Calu3 (cell line): ENCODE measurements at places on chromosomes 13 and 19. TPM values are rescaled to one million over a fixed set of nuclear protein-coding genes. Genes with fewer than 3 reads are reported as not detected.
A peak's percentile ranks its signal among the peaks of the same experiment; 100 is the strongest.

Gene CILP2
- 1.3 and 1.7 TPM in 2 replicates for total RNA-seq

Gene PCDH17
- total RNA-seq, result not detected in 2 replicates

Gene COL5A3
- 0.26 and 0.49 TPM in 2 replicates for total RNA-seq

Gene ZNF837
- total RNA-seq, result 0.47 and 0.81 TPM in 2 replicates

Gene OR7D2
- not detected in 2 replicates for total RNA-seq

Gene CPAMD8
- 5.7 and 5.8 TPM in 2 replicates for total RNA-seq

Gene ZFR2
- not detected in 2 replicates for total RNA-seq

DNA sequence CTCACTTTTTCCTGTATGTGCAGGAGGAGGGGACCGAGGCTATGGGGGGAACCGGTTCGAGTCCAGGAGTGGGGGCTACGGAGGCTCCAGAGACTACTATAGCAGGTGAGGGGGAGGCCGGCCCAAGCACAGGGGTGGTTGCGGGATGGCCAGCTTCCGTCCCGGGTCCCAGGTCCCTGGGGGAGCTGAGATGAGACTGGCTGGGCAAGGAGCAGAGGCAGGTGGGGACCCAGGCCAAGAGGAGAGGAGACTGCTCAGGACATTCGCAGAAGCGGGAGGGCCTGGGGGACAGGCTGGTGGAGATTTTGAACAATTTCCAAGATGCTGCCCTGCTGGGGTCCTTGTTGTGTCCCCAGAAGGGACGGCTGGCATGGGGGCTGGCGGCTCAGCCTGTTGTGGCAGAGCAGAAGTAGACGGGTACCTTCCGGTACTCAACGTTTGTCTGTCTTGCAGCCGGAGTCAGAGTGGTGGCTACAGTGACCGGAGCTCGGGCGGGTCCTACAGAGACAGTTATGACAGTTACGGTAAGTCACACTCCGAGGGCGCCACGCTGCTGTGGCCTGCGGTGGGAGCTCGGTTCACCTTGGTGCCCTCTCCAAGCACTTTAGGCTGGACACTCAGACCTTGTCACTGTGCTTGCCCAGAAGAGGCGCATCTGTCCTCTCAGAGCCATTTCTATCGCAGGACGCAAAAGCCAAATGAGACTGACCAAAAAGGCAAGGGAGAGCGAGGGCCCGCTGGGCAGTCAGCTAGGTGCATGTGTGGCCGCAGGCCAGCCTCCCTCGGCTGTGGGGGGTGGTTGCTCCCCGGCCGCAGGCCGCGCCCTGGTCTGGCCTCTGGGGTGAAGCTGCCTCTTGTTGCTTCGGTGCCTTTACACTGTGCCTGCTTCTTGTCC lies 2.6 kb downstream of the CIRBP start:
- H3K4me3 ChIP-seq, result peak overlapping the region; percentile 92
- DNase-seq, result no peak
- H3K27me3 ChIP-seq, result no peaks in the 10 kb centered on the region

- DNase-seq, result no peak
- H3K27ac ChIP-seq, result no peak overlapping the region
- no peak overlapping the region for H3K4me3 ChIP-seq
- no peaks in the 10 kb centered on the region for H3K4me1 ChIP-seq
- H3K36me3 ChIP-seq, result no peaks in the 10 kb centered on the region
Observed at GRCh38 chr19:31730270-31730669, 381.0 kb upstream of the TSHZ3 start.

GRCh38 chr13:34523406-34523805 lies 418.7 kb upstream of the NBEA start:
- peaks cover 7% of the 10 kb centered on the region for H3K4me1 ChIP-seq
- no peak overlapping the region for H3K4me3 ChIP-seq
- no peak for DNase-seq
- H3K36me3 ChIP-seq, result no peaks in the 10 kb centered on the region
- no peak overlapping the region for H3K27ac ChIP-seq
- H3K27me3 ChIP-seq, result no peaks in the 10 kb centered on the region

DNA sequence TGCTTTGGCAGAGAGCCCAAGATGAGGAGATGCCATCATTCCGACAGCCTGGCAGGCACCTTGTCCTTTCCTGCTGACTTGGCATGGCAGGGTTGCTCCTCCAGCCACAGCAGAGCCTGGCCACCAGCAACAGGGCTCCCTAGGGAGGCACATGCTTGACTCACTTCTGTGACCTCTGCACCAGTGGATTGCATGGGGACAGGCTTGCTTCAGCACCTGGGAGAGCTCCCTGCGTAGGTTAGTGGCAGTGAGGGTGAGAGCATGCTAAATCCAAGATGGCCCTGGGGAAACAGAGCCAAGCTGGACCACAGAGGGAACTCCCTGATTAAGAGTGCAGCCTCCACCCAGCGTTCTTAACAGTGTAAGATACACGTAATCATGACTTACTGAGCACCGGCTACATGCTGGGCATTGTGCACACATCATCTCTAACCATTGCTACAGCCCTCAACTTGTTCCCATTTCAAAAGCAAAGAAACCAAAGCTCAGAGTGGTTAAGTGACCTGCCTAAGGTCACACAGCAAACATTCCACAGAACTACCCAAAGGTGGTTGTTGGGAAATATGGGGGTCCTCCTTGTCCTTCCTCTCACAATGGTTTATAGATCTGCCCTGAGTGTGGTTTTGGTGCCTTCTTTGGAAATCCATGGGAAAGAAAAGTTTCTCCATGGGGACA lies 116.6 kb upstream of the UQCRFS1 start:
- H3K36me3 ChIP-seq, result no peaks in the 10 kb centered on the region
- H3K4me3 ChIP-seq, result no peak overlapping the region
- no peak overlapping the region for H3K27ac ChIP-seq
- no peak for DNase-seq

- H3K4me1 ChIP-seq, result peaks cover 19% of the 10 kb centered on the region
- no peak overlapping the region for H3K4me3 ChIP-seq
- no peaks in the 10 kb centered on the region for H3K27me3 ChIP-seq
- H3K27ac ChIP-seq, result no peak overlapping the region
Observed at GRCh38 chr13:34247596-34247995, 429.6 kb downstream of the RFC3 start.

GRCh38 chr13:88925954-88926353 lies 1254.8 kb downstream of the SLITRK5 start:
- no peak overlapping the region for H3K4me3 ChIP-seq
- no peaks in the 10 kb centered on the region for H3K4me1 ChIP-seq

- no peak overlapping the region for H3K4me3 ChIP-seq
- no peak for DNase-seq
- H3K27me3 ChIP-seq, result no peaks in the 10 kb centered on the region
Observed at GRCh38 chr13:102182170-102182569, 219.7 kb downstream of the FGF14 start.

- DNase-seq, result no peak
- H3K27ac ChIP-seq, result peak overlapping the region; percentile 29
- H3K27me3 ChIP-seq, result no peaks in the 10 kb centered on the region
- H3K36me3 ChIP-seq, result peaks cover 66% of the 10 kb centered on the region
- H3K4me1 ChIP-seq, result peaks cover 32% of the 10 kb centered on the region
- H3K4me3 ChIP-seq, result no peak overlapping the region
Observed at GRCh38 chr19:33379151-33379829, 5.8 kb downstream of the CEBPG start.

- no peak overlapping the region for H3K4me3 ChIP-seq
- H3K4me1 ChIP-seq, result no peaks in the 10 kb centered on the region
- H3K27me3 ChIP-seq, result no peaks in the 10 kb centered on the region
- H3K36me3 ChIP-seq, result no peaks in the 10 kb centered on the region
Observed at GRCh38 chr13:74093691-74094090, 40.5 kb downstream of the KLF12 start.

DNA sequence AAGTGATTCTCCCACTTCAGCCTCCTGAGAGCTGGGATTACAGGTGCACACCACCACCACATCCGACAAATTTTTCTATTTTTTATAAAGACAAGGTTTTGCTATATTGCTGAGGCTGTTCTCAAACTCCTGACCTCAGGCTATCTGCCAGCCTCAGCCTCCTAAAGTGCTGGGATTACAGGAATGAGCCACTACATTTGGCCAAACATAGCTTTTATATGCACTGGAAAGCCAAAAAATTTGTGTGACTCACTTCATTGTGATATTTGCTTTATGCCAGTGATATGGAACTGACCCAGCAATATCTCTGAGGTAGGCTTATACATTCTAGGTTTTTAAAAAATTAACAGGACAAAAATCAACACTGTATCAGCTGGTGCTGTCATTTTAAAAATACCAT lies 26.8 kb upstream of the ACOD1 start:
- DNase-seq, result no peak
- no peaks in the 10 kb centered on the region for H3K27me3 ChIP-seq
- no peak overlapping the region for H3K27ac ChIP-seq
- no peaks in the 10 kb centered on the region for H3K36me3 ChIP-seq
- H3K4me3 ChIP-seq, result no peak overlapping the region

GRCh38 chr19:15197942-15198341 lies 2.9 kb downstream of the NOTCH3 start:
- no peak for DNase-seq
- no peak overlapping the region for H3K27ac ChIP-seq
- peaks cover 35% of the 10 kb centered on the region for H3K36me3 ChIP-seq
- peaks cover 18% of the 10 kb centered on the region for H3K4me1 ChIP-seq
- H3K4me3 ChIP-seq, result no peak overlapping the region

GRCh38 chr13:77861741-77862140 lies 56.9 kb downstream of the EDNRB start:
- H3K4me3 ChIP-seq, result no peak overlapping the region
- H3K27ac ChIP-seq, result no peak overlapping the region
- DNase-seq, result no peak

- no peaks in the 10 kb centered on the region for H3K36me3 ChIP-seq
- no peak overlapping the region for H3K4me3 ChIP-seq
- no peak for DNase-seq
Observed at GRCh38 chr13:37615276-37615675, 16.7 kb upstream of the POSTN start.

GRCh38 chr13:110913322-110914080 lies 1.4 kb downstream of the ANKRD10 start:
- H3K36me3 ChIP-seq, result peaks cover 60% of the 10 kb centered on the region
- H3K27me3 ChIP-seq, result no peaks in the 10 kb centered on the region
- no peaks in the 10 kb centered on the region for H3K4me1 ChIP-seq
- peak overlapping the region; percentile 65 for H3K4me3 ChIP-seq
- no peak for DNase-seq

DNA sequence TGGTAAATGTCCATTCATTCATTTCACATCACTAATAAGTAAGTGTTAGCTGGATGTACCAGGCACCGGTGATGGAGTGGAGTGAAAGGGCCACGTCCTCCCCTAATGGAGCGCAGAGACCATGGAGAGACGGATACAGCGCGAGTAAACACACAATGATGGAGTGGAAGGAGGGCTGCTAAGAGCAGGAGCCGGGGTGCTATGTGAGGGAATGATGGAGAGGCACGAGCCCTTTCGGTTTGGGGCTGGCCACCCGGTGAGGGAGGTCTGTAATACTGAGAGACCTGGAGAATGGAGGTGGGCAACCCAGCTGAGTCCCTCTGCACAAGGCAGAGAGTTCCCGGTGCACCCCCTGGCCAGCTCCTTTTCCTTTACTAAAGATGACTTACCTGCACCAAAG lies 53.7 kb downstream of the PEPD start:
- no peak overlapping the region for H3K4me3 ChIP-seq
- no peak for DNase-seq
- H3K4me1 ChIP-seq, result no peaks in the 10 kb centered on the region
